ENCODE measurements at places on chromosomes 16 and 17.

DNA sequence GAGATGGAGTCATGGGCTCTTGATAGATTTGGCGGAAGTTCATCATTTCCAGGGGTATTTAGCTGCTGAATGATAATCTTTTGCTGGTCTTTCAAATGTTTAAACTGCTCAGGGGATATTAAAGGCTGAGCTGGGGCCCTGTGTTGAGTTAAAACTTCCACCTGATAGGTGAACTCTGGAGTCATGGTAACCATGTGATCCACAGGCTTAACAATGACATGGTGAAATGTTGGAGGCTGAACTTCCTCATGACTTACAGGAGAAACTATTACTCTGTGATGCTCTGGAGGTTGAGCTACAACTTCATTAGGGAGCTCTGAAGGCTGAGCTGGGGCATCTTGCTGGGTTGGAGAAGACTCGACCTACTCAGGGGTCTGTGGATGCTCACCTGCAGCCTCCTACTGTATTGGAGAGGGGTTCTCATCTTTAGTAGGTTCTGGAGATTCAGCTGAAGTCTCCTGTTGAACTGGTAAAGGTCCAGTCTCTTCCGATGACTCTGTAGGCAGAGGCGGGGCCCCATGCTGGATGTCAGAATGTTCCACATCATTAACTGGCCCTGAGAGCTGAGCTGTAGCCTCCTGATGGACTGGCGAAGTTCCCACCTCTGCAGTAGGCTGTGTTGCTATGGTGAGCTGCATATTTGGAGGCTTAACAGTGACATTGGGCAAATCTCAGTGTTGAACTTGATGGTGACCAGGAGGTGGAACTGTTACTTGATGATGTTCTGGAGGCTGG lies 24.2 kb downstream of the RDM1 start:
- DNase-seq, result no peak

- DNase-seq, result no peak
Observed at GRCh38 chr16:2936436-2937011, 24.8 kb downstream of the FLYWCH1 start.

DNA sequence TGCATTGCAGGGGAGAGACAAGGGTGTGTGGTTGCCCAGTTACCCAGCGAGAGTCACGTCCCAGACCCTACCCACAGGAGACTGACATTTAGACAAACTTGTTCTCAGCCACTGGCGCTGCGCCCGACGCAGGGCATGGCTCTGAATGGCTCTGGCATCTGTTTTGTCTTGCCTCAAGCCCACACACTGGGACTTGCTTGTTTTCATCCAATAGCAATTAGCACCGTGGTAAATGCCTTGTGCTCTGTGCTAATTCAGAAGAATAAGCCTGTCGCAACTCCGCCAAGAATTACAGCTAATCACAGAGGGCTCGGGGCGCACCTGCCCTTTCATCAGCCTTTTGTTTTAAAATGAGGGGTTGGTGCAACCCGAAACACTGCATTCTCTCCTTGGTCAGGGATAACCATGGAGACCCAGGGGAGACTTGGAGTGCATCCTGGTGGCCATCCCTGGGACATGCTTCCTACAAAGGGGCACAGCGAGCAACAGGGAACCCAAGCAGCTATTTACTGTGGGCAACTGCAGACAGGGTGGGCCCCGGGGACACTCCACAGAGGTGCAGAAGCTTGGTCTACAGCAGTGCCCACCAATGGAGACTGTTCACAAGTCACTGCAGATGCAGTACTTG lies 220.6 kb upstream of the ZFHX3 start:
- DNase-seq, result no peak

GRCh38 chr17:28900986-28901726 lies 1.7 kb downstream of the DHRS13 start:
- no peak for DNase-seq
